ENCODE measurements at places on chromosomes 1 and 21.

GRCh38 chr1:242426271-242426905, 98.1 kb downstream of the PLD5 start:
- no peak for DNase-seq

GRCh38 chr1:14925336-14926136, 228.0 kb upstream of the TMEM51 start:
- DNase-seq: no peak

DNA sequence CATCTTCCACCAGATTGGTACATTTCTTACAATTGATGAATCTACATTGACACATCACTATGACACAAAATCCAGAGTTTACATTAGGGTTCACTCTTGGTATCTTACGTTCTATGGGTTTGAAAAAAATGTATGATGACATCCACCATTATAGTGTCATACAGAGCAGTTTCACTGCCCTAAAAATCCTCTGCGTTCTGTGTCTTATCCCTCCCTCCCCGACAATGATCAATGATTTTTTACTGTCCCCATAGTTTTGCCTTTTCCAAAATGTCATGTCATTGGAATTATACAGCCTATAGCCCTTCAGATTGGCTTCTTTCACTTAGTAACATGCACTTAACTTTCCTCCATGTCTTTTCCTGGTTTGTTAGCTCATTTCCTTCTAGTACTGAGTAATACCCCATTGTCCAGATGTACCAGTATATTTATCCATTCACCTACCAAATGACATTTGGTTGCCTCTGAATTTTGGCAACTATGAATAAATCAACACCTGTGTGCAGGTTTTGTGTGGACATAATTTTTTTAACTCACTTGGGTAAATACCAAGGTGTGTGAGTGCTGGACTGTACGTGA, 80.9 kb upstream of the CDC42BPA start:
- no peak for DNase-seq

DNA sequence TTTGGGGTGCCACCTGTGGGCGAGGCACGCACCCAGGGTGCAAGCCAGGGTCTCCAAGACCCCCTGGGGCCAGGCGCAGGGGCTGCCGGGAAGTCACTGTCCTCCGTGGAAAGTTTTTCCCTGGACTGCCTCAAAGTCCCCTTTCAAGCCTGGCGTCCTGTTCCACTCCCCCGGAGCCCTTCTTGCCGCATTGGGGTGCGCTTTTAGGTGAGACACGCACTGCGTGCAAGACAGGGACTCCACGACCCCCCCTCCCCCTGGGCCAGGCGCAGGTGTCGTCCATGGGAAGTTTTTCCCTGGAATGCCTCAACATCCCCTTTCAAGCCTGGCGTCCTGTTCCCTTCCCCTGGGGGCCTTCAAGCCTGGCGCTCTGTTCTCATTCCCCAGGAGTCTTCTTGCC, 137.1 kb downstream of the LIPI start:
- DNase-seq: no peak

DNA sequence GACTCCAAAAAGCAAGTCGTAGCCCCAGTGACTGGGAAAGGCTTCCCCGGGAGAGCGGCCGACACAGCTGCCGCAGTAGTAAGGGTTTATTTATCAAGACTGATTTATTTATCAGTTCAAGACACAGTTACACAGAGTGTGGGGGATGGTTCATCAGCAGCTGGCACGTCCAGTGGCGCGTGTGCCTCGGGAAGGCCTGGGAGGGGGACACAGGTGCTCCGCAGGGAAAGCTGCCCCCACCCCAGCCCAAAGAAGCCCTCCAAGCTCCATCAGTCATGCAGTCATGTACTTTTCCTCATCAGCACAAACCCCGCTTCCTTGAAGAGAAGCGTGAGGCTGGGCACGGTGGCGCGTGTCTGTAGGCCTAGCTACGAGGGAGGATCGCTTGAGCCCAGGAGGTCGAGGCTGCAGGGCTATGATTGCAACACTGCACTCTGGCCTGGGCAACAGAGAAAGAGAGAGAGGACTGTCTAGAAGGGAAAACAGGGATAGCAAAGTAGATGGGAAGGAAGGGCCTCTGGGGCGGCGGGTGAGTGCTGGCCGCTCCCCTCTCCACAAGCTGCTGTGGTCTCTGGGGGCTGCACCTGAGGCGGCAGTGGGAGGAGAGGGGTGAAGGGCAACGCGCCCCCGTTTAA, 53.2 kb downstream of the PRKCZ start:
- DNase-seq: no peak

DNA sequence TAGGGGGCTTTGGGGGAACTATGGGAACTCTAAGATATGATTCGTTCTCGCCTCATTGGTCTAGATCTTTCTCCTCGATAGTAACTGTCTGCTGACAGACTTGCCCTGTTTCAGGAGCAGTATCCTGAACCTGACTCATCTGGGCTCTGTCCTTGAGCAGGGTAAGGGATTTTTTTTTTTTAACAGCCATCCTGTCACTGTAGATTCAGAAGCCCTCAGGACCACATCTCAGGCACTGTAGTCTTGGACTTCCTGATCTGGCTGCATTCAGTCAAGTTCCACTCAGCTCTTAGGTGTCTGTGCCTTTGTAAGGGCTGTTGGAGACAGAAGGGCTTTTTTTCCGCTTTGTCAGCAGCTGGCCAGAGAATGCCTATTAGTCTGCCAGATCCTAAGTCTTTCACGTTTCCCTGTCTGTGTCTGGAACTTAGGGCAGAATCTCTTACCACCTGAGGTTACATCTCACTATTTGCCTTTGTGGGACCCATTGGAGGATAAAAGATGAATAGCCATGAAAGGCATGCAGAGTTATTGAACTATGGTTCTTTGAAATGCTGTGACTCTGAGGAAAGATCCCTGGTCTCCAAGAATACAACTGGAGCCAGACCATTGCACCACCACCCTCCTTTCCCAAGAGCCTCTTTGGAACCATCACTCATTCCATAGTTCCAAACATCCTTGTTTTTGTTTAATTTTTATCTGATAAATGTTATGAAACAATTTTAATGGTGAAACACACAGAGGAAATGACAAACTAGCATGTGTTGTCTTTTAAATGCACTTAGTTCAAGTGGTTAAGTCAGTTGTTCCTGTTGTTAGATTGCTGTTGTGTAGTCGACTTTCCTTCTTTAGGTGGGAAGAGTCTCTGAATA, 49.7 kb upstream of the MACF1 start:
- DNase-seq: peak; percentile 27

- no peak for DNase-seq
Measured at GRCh38 chr1:243944429-243945160, 94.6 kb upstream of the AKT3 start.

DNA sequence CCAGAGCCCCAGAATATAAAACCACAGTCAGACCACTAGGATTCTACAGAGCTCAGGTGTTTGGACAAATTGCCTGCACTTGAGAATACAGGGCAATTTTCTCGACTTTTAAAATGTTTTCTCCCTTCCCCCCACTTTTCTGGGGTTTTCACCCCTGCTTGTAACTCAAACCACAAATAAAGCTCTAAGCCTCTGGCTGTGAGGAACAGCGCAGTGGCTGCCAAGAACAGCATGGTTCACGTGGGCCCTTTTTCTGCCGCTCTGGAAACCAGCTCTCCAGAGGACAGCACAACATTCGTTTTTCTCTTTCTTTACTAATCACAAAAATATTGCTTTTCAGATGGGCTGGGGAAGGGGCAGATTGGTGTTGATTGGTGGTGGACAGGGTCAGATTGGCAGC, 102.2 kb upstream of the JUN start:
- peak; percentile 49 for DNase-seq

DNA sequence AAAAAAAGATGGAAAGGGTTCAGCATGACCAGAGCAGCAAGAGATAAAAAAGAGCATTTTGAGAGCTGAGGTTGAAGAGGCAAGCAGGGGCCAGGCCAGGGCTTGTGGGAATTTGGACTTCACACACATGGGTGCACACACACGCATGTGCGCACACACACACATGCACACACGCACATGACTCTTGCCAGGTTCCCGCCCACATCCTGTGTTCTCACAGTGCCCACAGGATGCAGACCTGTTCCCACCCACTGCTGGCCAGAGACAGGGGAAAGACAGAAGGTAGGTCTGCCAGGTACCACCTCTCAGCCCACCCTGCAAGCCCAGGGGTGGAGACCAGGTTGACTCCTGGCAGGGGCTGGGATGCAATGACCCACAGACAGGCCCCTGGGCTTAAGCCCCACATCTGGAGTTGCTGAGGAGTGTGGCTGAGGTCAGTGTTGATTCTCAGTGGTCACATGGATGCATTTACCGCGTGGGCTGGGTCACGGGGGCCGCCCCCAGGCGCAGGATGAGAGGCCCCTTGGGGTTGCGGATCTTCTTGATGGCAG, 4.4 kb downstream of the COL16A1 start:
- DNase-seq: no peak

DNA sequence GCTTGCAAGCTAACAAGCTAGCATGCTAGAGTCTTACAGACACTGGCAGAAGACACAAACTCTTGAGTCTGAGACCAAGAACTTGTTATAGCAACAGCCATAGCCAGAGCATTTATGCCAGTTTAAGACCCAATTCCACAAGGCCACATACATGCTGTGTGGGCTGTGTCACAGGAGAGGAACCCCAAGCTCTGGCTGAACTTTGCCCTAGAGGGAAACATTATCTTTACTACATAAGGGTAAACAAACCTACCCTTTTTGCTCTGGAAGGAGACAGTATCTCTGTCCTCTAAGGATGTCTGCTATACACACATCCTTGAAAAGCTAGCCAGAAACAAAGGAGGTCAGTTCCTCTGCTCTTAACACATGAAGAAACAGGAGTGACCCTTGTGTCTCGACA, 70.3 kb downstream of the HSF2BP start:
- DNase-seq: no peak

- DNase-seq: no peak
Measured at GRCh38 chr1:235952950-235953615, 86.4 kb upstream of the LYST start.

DNA sequence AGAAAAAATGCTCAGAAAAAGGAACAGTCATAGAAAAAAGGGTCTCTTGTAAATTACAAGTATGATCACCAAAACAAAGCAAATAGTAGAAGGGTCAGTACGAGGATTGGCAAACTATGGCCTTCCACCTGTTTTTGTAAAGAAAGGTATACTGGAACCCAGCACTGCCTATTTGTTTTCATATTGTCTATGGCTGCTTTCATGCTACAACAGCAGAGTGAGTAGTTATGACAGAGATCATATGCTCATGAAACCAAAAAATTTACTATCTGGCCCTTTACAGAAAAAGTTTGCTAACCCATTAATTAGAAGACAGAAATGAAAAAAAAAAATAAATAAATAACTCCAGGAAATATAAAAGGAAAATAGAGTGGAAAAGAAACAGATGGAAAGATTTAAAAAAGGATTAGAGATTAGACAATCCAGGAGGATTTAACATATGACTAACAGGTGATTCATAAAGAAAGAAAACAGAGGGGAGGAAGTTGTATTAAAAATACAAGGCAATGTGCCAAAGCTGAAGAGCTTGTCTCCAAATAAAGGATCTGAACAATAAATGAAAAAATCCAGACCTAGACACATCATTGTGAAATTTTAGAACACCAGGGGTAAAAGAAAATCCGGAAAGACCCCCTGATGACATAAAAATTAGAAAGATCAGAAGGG, 108.5 kb upstream of the SERTAD4 start:
- peak; percentile 70 for DNase-seq

- no peak for DNase-seq
Measured at GRCh38 chr1:226568077-226568831, 19.7 kb downstream of the STUM start.

GRCh38 chr1:192906334-192906733, 97.5 kb downstream of the RGS2 start:
- DNase-seq: no peak

GRCh38 chr1:89589515-89589914, 43.4 kb upstream of the LRRC8C start:
- no peak for DNase-seq

DNA sequence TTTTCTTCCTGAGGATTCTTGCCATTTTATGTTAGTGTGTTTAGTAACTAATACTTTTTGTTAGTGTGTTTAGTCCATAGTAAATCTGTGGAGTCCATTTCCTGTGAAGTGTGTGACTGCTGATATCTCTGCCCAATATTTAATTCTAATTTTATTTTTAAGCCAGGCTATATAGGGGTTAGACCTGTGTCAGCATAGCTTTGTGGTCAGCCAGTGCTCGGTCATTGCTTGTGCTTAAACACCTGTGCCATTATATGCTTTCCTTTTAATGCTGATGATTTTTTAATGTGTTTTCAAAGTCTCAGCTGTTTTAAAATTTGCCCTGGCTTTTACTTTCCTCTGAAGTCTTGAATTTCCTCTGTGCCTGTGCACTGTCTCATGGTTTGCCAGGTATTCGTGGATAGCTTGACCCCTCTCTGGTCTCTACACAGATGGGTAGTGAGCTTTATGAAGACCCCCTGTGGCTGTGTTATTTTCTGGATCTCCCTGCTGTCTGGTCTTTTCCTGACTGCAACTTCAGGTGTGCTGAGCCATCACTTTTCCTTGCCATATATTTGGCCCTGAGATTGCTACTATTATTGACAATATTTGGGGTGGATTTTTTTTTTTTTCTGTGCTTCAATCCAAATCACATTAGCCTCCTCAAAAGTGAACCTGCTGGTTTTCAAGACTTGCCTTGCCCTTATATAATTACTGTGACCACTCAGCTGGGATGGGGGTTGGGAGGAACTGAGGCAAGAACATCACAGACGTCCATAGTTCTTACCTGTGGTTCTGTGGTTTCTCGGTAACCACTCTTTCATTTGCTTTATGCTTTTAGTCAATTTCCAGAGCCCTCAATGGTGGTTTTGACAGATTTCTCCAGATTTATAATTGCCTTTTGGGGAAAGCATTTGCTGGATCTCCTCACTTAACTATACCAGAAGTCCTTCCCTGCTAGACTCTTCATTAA, 59.6 kb downstream of the RPS6KC1 start:
- no peak for DNase-seq

DNA sequence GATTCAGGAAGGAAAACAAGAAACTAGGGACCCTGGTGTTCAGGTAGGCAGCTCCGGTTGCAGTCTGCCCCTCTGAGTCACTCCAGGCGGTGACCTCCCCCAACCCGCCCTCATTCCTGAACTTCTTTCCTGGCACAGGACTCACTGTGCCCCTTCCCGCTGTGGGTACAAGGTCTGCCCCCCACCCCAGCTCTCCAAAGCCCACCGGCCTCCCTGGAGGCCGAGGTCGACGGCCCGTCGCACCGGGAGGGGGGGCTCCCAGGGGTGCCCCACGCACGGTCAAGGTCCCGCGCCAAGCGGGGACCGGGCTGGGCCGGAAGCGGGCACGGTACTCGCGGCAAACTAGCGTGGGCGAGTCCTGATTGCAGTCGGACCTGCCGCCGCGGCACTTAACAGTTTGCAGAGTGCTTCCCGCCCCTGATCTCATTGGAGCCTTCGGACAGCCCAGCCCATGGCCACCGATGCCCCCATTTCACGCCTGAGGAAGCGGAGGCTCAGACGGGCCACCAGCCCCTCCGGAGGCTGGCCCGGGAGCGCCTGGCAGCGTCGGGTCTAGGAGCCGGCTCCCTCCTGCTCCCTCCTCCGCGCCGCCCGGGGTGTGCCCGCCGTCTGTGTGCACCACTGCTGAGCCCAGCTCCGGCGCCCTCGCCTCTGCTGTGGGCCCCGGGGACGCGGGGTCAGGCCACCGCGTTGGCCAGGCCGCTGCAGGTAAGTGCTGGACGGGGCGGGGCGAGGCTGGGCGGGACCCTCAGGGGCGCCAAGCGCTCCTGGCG, at the start of gene GJB3:
GJB3 (plus strand) TSS at position 144 of the 773 bp plus-strand sequence. CDS start 3,549 bp downstream, outside the sequence.
- no peak for DNase-seq

Measured in NCI-H1092 treated with DMSO at 0.1 percent for 48 hours (cell line).